Kidney tubule cell (primary cell): ENCODE measurements at places on chromosomes 13 and 19.

GRCh38 chr13:37772644-37773043 lies 96.9 kb downstream of the TRPC4 start:
- DNase-seq: no peak

- DNase-seq: no peak
Observed at GRCh38 chr13:45200701-45201232, at the start of gene KCTD4. Gene KCTD4, minus strand, starts transcription at chr13:45201045. Its CDS starts 6,478 bp downstream, at chr13:45194567.

GRCh38 chr13:21123956-21124355 lies 52.4 kb downstream of the SKA3 start:
- DNase-seq: no peak

DNA sequence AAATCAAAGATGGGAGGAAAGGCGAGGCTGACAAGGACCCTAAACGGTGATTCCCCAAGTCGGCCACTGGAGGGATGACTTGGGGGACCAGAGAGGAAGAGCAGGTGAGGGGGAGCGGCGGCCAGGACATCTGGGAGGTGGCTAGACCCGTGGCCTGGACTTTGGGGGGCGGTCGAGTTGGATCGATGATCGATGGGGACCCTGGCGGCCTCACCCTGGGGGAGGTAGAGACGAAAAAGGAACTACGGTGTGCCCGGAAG lies 7.7 kb upstream of the CIRBP start:
- peak; percentile 45 for DNase-seq

GRCh38 chr13:88369866-88370265 lies 698.7 kb downstream of the SLITRK5 start:
- DNase-seq: no peak

GRCh38 chr19:45145270-45146189 lies 15.3 kb downstream of the NKPD1 start:
- DNase-seq: no peak

GRCh38 chr13:106795847-106796246 lies 227.9 kb upstream of the ARGLU1 start:
- DNase-seq: no peak

DNA sequence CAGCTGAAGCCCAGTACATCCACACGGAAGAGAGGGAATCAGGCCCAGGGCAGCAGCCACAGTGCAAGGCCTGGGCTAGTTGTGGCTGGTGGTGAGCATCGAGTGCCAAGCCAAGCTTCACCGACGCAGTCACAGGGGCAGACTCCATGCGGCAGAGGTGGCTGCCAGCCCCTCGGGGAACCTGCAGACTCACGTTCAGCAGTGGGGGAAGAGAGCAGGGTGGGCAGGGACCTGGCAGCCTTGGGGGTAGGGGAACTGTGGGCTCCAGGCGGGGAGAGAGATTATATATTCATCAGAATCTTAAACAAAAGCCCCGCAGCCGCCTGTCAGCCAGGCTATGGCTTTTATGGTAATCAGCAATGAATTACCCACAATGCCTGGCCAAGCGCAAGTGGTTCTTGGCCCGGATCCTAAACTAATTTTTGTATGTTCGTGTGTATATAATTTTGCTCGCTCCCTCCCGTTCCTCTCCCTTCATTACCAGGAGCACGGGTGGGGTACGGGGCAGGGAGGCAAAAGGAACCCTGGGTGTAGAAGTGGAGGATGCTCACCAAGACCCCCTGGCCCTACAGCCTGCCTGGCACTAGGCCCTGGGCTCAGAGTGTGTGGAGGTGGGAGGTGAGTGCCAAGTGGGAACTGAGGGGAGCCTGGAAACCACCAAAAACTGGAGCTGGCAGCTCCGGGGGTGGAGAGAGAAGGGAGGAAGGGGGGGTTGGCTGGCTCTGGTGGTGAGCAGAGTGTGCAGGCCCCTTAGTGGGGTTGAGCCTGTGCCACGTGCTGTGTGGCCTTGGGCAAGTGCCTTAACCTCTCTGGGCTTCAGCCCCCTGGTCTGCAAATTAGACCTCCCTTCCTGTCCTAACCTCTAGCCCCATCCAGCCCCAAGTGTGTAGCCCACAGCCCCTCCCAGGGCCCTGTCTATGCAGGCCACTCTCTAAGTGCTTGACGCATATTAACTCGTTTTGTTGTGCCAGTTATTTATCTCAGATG lies 31.9 kb downstream of the PTPRS start:
- peak; percentile 67 for DNase-seq

GRCh38 chr13:23754506-23754905 lies 134.7 kb downstream of the MIPEP start:
- DNase-seq: no peak

GRCh38 chr19:42086770-42087550 lies 11.0 kb downstream of the ZNF574 start:
- DNase-seq: no peak

GRCh38 chr19:51252306-51253079 lies 1.6 kb downstream of the SIGLECL1 start:
- no peak for DNase-seq

GRCh38 chr13:62418376-62418775 lies 1002.7 kb upstream of the PCDH20 start:
- no peak for DNase-seq

DNA sequence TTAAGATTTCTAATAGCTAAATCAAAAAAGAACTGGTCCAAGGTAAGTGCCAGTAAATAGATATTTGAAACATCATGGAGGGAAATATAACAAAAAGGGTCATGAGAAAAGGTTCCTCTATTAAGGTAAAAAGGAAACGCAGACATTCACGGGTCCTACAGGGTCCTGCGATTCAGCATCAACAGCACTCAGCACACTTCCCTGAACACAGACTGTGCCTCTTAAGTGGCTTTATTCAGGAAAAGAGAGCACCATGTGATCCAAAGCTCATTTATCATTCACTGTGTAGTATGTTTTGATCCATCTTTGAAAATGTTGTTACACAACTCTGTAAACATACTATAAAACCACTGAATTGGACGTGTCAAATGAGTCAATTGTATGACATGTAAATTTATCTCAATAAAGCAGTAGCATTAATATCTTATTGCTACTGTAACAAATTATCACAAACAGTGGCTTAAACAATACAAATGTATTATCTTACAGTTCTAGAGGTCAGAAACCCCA lies 33.7 kb downstream of the CRYL1 start:
- DNase-seq: no peak

DNA sequence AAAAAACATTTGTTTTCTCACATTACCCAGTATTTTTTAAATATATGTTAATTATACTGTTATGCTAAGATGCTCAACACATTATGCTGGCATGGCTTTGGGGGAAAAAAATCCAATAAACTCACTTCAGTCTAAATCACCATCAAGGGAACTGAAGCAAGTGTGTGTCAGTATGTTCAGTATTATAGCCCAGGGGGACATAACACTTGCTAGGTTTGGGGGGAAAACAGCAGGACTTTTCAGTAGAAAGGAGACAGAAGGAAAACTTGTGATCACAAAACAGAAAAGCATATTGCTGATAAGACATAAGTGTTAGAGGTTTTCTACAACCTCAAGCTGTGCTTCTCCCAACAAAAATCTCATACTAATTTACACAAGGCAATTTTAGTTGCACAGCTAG lies 1759.9 kb upstream of the PCDH20 start:
- no peak for DNase-seq

DNA sequence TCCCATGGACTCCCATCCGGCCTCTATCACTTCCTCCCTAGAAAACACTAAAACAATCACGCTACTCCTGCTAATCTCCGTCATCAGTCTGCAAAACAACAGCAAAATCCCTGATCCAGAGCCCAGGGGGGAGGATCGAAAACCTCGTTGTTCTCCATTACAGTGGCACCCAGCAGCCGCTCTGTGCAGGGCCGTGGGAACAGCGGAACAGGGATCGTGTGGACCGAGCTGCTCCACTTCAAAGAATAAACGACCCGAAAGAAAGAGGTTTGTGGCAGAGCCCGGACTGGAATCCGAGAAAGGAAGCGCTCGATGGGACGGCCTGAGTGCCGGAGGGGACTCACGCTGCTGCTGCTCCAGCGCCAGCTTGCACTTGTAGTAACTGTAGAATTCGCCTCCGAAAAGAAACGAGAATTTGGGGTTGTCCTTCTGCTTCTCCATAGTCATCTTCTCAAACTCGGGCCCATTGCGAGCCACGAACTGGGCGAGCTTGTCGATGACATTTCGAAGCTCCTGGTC lies 652 bp downstream of the CHERP start:
- DNase-seq: peak; percentile 24

- DNase-seq: peak; percentile 57
Observed at GRCh38 chr19:14472202-14472938, 2.8 kb downstream of the PTGER1 start.

- DNase-seq: no peak
Observed at GRCh38 chr19:51417107-51417809, at the start of gene SIGLEC10. Gene SIGLEC10, minus strand, starts transcription at chr19:51417642. Its CDS starts 61 bp downstream, at chr19:51417581.

GRCh38 chr19:4241824-4242430 lies 5.0 kb upstream of the YJU2 start:
- no peak for DNase-seq

DNA sequence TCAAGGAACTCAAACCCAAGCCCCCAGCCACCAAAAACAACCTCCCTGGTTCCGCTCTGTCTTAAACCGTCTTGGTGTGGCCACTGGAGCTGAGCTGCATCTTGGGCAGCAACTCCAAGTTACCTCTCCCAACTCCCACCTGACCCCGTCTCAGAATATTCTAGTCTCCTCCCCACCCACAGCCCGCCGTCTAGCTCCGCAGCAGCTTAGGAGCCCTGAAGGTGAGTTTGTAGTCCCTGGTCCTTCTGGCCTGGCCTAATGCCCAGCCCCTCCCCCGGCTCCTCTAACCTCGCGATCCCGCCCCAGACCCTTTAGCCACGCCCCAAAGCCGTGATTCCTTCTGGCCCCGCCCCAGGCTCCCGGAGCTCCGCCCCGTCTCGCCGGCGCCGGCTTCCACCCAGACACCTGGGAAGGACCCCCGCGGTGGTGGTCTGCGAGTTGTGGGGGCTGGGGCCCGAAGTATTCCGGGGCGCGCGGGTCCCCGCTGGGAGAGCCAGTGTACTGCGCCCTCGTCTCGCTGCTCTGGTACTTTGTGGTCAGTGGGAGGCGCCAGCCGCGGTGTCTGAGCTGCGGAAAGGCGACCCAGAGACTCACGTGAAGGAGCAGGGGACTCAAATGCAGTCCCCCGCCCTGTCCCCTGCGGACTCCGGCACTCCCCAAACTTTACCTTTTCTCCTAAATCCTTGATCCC lies 2.5 kb upstream of the LHB start:
- peak; percentile 56 for DNase-seq

- no peak for DNase-seq
Observed at GRCh38 chr13:21121616-21122015, 54.7 kb downstream of the SKA3 start.

- no peak for DNase-seq
Observed at GRCh38 chr19:4738734-4739133, 15.1 kb upstream of the DPP9 start.

DNA sequence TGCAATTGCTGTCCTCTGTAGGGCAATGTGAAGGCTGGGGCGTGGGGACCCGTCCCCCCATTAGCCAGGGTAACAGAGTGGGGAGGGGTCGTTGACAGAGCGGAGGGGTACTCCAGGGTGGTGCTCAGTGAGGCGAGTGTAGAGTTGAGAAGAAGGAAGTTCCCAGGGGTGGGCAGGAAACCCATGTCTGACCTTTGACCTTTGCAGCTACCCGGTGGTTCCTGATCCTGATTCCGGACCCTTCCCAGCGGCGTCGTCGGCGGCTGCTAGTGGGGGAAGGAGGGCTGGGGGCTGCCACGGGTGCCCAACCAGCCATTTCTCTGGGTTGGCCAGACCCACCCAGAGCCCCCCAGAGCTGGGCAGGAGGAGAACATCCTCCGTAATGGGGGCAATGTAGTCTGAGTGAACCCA lies 2.1 kb upstream of the PLVAP start:
- no peak for DNase-seq

GRCh38 chr19:32339988-32340874 lies 5.2 kb upstream of the ZNF507 start:
- peak; percentile 48 for DNase-seq

GRCh38 chr19:30431591-30431990 lies 59.4 kb downstream of the ZNF536 start:
- no peak for DNase-seq

- no peak for DNase-seq
Observed at GRCh38 chr19:7533281-7533885, 2.1 kb upstream of the PNPLA6 start.

DNA sequence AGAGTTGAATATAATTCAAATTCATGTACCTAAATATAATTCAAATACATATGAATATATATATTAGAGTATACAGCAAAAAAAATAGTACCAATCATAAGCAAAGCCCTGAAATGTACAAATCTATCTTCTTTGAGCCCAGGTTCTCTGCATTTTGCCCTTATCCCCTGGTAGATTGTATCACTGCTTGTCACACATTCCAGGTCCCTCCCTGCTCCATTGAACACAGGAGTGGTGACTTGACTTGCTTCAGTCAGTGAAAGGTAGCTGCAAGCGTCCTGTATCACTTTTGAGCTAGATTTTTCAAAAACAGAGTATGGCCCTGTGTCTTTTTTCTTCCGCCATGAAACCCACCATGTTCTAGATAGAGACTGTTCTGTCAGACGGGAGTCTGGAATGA lies 369.4 kb downstream of the LIG4 start:
- peak; percentile 53 for DNase-seq

GRCh38 chr13:41693434-41693833 lies 236.1 kb downstream of the RGCC start:
- DNase-seq: no peak

GRCh38 chr13:100130092-100130491 lies 41.2 kb downstream of the PCCA start:
- peak; percentile 9 for DNase-seq

GRCh38 chr13:103299079-103299478 lies 232.9 kb upstream of the SLC10A2 start:
- no peak for DNase-seq

DNA sequence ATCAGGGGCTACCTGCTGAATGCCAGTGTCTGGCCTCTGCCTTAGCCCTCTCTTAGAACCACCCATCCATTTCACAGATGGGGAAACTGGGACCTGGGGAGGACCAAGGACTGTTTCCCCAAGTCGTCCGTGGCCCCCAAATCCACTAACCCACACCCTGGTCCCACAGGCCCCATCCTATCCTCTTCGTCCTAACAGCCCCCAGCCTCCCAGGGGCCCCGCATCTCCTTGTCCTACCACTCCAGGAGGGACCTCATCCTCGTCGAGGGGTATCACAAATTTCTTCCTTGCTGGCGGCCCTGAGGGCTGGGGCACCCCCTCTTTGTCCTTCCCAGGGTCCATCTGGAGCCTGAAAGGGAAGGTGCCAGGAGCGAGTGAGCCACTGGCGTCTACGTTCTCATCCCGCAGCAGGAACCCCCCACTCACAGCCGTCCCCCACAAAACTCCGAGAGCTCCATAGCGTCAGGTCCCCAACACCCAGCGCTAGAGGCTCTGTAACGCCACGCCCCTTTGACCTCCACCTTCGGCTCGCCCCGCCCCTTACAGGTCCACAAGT lies 606 bp downstream of the ERCC1 start:
- DNase-seq: no peak

DNA sequence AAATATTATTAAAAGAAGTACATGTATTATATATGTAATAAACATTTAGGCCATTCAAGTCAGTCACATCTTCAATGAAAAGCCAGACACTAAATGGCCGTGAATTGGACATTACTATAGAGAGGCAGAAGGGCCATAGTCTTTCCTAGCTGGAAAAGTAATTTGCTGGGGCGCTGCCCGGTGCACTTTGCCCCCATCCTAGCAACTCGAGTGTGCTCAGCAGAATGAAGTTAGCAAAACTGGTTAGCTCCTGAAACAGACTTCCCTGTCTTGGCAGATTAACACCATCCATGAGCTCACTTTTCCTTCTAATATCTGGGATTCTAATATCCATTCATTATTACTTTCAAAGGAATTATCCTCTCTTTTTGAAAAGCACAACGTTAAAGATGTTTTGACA lies 2.8 kb upstream of the SPRYD7 start:
- DNase-seq: no peak

- no peak for DNase-seq
Observed at GRCh38 chr13:50586414-50587083, 256.9 kb downstream of the DLEU7 start.
